Cerebellar nuclear complex (tissue), 1 donor: ENCODE measurements at places on chromosomes 16 and 17.

GRCh38 chr16:27786221-27786922 lies 236.4 kb downstream of the KATNIP start:
- DNase-seq = no peak

DNA sequence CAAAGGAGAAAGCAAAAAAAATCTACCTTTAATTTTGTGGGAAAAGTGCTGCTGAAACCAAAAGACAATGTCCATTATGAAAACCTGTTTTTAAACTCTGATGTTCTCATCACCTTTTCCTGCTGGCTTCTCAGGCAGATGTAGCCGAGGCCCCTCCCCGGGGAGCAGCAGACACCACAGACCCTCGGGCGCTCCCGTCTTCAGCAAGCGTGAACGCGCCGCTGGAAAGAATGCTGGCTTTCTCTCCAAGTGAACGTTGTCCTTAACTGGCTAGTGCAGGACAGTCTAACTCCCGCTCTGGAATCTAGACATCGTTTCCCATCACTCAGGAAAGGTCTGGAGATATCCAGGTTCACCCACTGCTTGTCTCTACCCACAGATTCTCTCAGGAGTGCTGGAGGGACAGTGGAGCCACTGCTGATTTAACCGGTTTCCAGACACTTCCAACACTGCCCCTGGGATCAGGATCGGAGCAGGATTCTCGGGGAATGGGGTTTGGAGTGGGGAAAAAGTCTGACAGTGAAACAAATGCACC lies 211.2 kb downstream of the RBFOX3 start:
- DNase-seq = no peak

- no peak for DNase-seq
Observed at GRCh38 chr16:47519996-47520679, 59.0 kb downstream of the PHKB start.

GRCh38 chr16:89002851-89003830 lies 26.1 kb upstream of the CBFA2T3 start:
- no peak for DNase-seq

GRCh38 chr16:87336434-87337240 lies 19.4 kb upstream of the C16orf95 start:
- no peak for DNase-seq

GRCh38 chr17:33124871-33125551 lies 133.4 kb downstream of the SPACA3 start:
- no peak for DNase-seq
